ENCODE measurements at places on chromosomes 6 and 20.

DNA sequence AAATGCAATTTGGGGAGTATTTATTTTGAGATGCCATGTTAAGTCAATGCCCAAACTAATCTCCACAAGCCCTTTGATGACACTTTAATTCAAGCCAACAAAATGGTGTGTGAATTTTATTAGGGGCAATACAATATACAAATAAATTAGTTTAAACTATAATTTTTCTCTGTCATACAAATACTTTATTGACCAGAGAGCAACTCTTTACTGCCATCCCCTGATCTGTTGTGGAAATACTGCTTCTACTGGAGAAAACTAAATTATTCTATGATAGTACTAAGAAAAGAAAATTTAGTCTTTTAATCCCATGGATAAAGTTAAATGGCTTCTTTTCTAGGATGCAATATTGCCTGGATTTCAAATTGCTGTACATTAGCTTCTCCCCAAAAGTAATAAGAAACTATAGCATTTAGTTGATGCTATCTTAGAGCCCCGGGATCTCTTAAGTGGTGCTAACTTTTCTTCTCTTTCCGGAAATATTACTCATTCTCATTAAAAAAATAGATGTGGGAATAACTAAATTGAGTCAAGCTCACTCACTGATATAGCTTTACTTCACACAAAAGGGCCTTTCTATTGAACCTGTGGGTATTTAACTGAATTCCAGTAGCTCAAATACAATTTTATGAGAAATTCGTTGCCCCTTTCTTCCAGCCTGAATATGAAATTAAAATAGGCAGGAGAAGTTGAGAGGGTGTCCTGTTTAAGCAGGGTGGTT is 49.2 kb downstream of the SMPDL3A start:
- DNase-seq, result no peak

GRCh38 chr6:257774-258173 is 34.5 kb upstream of the DUSP22 start:
- DNase-seq, result no peak

- DNase-seq, result no peak
These were observed 5.1 kb upstream of the IYD start for GRCh38 chr6:150363733-150364132.

DNA sequence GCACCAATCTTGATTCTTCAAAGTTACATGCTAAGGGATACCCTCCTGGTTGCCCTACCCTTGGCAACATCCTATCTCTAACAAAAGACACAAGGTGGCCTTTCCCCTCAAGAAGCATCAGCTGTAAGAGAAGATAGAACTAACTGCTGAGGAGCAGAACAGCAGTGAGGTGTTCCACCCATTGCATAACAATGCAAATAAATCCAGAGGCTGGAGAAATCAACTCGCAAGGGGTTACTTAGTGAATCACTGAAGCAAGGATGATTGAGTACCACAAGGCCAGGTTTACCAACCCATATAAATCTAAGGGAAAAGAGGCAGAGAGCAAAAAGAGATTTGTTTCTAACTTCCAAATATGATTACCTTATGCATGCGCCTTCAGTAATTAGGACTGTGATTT is 36.7 kb downstream of the F13A1 start:
- DNase-seq, result no peak

GRCh38 chr20:55597526-55597925 is 407.8 kb downstream of the CBLN4 start:
- DNase-seq, result no peak

GRCh38 chr6:62393608-62394007 is 107.6 kb upstream of the KHDRBS2 start:
- no peak for DNase-seq
